ENCODE measurements at places on chromosomes 4 and X.

DNA sequence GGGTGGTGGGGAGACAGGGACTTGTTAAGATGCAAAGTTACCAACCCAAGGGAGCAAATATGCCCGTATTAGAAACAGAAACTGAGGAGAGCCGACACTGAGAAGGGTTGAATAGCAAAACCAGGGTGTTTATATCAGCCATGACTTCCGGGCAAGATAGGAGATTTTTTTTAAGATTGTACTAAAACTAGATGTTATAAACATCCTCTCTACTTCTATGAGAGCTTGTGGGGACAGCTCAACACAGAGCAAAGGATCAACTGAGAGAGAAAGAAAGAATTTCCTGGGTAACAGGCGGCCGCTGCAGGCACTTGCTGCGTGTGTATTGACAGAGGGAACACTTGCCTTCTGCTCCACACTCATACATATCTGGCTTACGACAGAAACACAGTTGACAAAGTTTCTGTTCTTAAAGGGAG, 49.1 kb upstream of the FBXW7 start:
- no peak for DNase-seq

DNA sequence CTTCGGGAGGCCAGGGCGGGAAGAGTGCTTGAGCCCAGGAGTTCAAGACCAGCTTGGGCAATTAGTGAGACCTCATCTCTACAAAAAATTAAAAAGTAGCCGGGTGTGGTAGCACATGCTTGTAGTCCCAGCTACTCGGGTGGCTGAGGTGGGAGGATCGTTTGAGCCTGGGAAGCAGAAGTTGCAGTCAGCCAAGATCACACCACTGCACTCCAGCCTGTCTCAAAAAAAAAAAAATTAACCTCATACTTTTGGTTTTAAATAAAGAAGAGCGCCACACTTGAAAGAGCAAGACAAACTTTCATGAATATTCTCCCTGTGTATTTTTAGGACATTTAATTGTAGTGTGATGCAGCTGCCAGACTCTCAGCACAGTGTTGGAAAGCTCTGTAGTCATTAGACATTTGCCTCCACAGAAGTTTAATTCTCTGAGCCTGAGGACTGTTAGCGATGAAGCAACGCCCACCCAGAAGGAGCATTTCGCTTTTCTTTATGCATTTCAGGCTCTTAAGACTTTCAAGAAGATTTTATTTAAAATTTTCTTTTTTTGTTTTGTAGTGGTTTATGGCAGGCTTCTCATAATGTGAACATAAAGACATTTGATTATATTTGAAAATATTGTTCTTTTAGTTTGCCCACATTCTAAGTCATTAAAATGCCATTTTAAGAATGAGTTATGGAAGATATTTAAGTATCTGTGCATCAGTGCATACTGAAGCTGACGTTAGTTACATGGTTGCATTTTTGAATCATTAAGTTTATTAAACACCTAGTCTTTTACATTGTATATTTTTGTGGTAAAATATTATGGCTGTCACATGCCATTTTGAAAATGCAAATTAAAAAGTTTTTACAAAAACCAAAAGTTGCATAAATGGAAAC, 45.8 kb downstream of the DCLK2 start:
- DNase-seq: no peak

DNA sequence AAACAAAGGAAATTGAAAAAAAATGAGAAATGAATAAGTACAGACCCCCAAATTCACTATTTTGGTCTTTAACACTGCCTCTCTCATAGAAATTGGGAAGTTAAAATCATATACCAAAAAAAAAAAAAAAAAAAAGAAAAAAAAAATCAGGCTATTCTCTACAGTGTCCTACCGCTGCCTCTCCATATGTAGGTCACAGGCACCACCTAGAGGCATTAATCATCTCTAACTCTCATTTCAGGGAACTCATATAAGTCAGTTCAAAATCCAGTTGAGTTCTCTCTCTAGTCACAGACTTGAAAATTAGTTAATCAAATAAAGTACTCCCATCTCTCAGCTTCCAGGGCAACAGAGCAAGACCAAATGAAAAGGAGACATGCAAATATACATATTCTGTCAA, 47.9 kb downstream of the COX18 start:
- no peak for DNase-seq

- DNase-seq: no peak
These were observed 2012.4 kb upstream of the IGFBP7 start for GRCh38 chr4:59122626-59123025.

- no peak for DNase-seq
These were observed 129.5 kb downstream of the TSPAN5 start for GRCh38 chr4:98528882-98529281.

All from activated CD4-positive, CD25-positive, alpha-beta regulatory T cell (primary cell).